ENCODE measurements at places on chromosomes 1 and 21.

- no peak for DNase-seq
These were observed 8.7 kb downstream of the RGS18 start for GRCh38 chr1:192167011-192167410.

- no peak for DNase-seq
These were observed 4.3 kb downstream of the GJB3 start for GRCh38 chr1:34785231-34785874.

DNA sequence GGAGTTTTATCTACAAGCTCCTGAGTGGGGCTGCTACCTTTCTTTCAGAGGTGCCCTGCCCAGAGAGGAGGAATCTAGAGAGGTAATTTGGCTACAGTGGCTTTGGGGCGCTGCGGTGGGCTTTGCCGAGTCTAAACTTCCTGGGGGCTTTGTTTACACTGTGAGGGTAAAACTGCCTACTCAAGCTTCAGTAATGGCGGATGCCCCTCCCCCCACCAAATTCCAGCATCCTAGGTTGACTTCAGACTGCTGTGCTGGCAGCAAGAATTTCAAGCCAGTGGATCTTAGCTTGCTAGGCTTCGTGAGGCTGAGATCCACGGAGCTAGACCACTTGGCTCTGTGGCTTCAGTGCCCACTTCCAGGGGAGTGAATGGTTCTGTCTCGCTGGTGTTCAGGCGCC, 43.9 kb downstream of the SWT1 start:
- no peak for DNase-seq

DNA sequence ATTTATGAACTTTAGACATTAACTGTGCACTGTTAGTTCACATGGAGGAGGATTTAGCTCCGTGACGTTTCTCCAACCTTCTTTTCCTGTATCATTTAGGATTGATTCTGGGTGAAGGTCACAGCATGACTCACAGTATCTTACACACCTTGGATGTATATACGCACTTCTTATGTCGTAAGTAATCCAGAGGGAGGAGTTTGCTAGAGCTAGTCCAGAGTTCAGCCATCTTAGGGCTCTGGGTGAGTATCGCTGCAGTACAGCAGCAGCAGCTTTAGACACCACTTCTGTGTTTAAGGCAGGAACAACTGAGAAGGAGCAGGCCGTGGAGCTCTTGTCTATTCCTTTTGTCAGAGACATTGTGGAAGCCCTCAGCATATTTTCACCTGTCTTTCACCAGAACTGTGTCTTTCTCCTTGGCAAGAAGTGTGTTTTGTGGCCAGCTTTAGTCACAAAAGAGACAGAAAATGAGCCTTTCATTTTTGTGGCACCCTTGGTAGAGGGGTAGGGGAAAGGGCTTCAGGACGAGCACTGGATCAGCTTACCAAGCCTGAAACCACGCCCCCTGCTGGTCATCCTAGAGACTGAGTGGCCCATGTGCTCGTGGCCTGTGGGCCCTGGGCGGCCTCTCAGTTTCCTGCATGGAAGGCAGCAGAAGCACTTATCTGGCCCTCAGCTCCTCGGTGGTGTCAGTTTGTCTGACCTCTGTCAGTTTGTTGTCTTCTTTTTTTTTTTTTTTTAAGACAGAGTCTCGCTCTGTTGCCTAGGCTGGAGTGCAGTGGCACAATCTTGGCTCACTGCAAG, 64.0 kb downstream of the ADARB1 start:
- peak; percentile 22 for DNase-seq

GRCh38 chr1:6052543-6053205, 7.0 kb downstream of the KCNAB2 start:
- peak; percentile 89 for DNase-seq

GRCh38 chr1:47824297-47824696, 172.9 kb downstream of the TRABD2B start:
- DNase-seq, result no peak

DNA sequence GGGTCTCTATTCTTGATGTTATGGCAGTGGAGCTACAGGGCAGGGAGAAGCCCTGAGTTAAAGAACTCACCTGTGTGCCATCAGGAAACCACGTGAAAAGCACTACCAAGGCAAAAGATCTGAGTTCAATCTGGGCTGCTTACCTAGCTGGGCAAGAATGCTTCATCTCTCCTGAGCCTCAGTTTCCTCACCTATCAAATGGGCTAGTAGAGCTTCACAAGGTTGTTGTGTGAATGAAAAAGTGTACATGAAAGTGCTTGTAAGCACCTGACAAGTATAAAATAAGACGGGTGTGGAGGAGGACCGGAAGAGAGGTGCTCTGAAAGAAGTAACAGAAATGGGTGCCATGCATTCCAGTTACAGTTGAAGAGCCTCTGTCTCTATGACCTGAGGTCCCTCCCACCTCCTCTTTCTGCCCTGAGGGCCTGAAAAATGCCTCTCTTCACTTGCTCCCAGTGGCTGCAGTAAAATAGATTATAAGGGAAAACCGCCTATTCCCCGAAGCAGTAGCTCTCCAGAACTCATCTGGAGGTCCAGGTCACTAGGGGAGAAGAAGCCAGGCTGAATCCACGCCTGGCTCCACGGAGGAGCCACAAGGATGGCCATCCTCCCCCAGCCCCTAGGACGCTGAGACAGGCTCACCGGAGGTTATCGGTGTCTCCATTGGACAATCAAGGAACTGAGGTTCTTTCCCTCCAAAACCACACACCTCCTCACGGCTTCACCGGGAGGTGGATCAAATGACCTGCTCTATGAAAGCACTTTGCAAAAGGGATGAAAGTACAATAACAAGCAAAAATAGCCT, 1.4 kb downstream of the GPR161 start:
- DNase-seq, result peak; percentile 25

GRCh38 chr21:25939396-25939761, 204.6 kb downstream of the GABPA start:
- DNase-seq, result peak; percentile 44

DNA sequence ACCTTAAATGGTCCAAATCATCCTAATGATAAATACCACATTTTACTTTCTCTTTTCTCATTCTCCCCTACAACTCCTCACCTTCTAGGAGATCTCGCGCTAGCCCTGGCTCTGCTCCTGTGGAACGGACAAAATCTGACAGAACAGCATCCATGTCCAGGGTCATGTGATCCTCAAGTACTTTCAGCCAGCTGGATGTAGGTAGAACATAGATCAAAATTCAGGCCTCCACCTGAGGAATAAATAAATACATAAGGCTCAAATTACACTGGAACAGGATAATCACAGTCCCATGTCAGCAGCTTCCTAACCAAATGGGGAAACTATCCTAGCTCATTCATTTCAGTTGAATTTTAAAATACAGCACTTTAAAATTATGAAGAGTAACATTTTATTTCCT, 33.2 kb downstream of the OTUD7B start:
- peak; percentile 19 for DNase-seq

GRCh38 chr1:52032785-52033131, 852 bp downstream of the KTI12 start:
- DNase-seq, result peak; percentile 65

DNA sequence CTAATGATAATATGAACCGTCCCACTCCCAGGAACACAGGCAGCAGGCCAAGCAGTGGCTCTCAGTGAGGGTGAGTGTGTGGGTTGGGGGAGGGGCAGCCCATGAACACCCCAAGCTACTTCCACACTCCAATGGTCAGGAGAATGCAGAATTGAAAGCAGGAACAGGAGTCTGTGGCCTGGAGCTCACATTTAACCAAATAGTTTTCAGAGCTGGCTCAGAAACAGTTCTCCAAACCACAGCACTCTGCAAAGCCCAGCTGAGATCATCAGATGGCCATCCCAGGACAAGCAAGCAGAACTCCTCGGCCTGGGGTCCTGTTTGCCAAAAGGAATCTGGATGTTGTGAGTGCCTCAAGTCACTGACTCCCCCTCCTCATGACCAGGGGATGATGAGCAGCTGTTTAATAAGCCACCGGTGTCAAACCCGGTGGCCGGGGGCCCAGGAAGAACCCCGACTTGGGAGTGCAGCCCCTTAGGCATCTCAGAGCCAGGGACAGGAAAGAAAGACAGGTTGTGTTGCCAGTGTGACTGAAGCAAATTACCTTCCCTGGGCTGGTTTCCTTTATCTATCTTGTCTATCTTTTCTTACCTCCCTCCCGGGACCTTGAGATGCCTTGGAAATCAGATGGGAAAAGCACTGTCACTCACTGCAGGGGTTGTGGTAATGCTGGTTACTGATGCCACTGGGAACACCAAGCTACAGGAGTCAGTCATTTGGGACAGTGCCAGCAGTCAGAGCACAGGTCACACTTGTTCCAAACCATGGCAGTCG, 20.4 kb downstream of the DEGS1 start:
- DNase-seq, result peak; percentile 63

GRCh38 chr1:89865498-89866382, 44.9 kb downstream of the LRRC8D start:
- DNase-seq, result no peak

GRCh38 chr1:17224434-17224833, 19.5 kb downstream of the PADI1 start:
- no peak for DNase-seq

GRCh38 chr1:221230605-221231004, 351.4 kb downstream of the HLX start:
- no peak for DNase-seq

DNA sequence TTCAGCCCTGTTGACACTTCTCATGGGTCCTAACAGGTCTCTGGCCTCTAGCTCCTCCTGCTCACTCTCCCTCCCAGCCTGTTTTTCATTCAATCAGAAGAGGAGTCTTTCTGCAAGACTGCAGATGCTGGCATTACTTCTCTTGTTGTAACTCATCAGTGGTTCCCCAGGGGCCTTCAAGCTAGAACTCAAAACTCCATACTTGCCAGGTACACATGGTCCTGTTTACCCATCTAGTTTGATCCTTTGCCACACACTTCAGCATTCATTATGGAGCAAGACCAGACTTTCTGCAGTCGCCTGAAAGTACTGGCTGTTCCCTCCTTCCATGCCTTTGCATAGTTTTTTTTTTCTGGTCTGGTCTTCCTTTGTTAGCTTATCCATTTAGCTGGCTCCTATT, 47.9 kb downstream of the SERBP1 start:
- DNase-seq, result no peak

GRCh38 chr21:44533121-44533890, 6.7 kb downstream of the KRTAP10-1 start:
- DNase-seq, result no peak

GRCh38 chr1:72847651-72848050, 565.3 kb upstream of the NEGR1 start:
- DNase-seq, result no peak

- DNase-seq, result no peak
These were observed 53.8 kb downstream of the PLPP3 start for GRCh38 chr1:56525489-56526041.

DNA sequence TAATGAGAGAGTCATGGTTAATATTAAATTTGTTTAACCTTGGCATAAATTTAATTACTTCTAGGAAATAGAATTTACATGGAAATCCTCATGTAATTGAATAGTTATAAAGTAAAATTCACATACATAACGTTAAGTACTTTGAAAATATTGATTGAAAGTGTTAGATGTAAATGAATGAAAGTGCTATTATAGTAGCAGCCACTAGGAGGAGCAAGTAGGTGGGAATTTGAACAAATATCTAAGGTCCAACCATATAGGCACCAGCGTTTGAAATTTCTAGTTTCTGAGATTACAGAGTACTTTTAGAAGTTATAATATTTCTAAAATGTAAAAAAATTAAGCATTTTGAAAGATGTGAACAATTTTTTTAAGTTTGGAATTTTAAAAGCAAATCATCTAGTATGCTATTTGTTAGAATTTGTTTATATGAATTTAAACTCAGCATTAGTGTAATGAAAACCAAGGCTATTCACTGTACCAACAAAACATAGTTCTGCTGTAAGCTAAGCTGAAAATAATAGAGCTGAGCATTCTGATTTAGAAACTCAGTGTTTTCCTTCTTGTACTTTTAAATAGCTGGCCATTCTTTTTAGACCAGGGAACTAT, 3.3 kb downstream of the B3GALT2 start:
- DNase-seq, result peak; percentile 55

- DNase-seq, result no peak
These were observed 287.5 kb upstream of the DAB1 start for GRCh38 chr1:57711326-57711725.

- DNase-seq, result no peak
These were observed 110.8 kb downstream of the KCND3 start for GRCh38 chr1:111878649-111879048.

DNA sequence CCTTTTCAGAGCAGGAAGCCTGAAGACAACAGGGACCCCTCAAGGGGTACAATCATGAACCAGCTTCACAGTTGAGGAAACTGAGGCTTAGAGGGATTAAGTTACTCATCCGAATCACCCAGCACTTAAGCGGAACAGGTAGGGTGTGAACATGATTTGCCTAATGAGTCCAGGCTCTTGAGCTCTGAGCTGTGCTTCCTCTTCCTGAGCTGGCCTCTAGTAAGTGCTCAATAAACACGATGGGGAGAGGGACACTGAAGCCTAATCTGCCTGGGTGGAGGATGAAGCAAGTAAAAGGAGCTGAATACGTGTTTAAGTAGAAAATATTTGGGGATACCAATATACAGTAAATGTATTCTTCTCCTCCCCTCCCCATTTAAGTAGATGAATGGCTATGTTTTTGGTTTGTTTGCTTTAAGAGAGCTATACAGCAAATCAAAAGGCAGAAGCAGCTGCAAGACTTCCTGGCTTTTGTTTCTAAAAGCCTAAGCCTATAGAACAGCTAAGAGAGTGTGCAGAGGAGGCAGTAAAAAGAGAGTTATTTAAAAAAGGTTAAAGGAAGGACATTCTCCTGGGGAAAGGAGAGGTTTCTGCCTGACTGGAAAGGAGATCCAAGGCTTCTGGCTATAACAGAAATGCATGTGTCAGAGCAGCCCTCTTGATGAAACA, 20.5 kb downstream of the STPG1 start:
- DNase-seq, result no peak

GRCh38 chr1:21524686-21525339, 15.6 kb downstream of the ALPL start:
- DNase-seq, result peak; percentile 44

GRCh38 chr1:172893146-172893841, 157.4 kb downstream of the TNFSF18 start:
- DNase-seq, result no peak

- peak; percentile 27 for DNase-seq
These were observed 540 bp downstream of the CD55 start for GRCh38 chr1:207321790-207322645.

GRCh38 chr1:82367456-82367855, 566.7 kb downstream of the ADGRL2 start:
- no peak for DNase-seq

DNA sequence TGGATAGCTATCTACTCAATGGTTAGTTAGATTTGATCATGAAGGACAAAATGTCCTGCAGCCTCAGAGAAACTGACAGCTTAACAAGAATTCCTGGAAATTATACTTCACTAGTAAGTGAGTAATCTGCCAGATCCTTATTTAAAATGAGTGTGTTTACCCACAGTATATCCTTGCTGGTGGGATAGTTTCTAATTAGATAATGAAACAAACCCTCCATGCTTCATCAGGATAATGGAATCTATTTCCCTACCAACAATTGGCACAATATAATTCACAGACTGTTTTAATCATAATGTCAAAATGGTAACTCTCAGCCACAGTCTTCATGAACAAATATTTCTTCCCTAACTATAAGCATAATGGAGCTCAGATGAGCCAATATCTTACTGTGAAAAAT, 239.4 kb upstream of the ST6GALNAC5 start:
- no peak for DNase-seq
